ENCODE measurements at places on chromosomes 7 and 10.

DNA sequence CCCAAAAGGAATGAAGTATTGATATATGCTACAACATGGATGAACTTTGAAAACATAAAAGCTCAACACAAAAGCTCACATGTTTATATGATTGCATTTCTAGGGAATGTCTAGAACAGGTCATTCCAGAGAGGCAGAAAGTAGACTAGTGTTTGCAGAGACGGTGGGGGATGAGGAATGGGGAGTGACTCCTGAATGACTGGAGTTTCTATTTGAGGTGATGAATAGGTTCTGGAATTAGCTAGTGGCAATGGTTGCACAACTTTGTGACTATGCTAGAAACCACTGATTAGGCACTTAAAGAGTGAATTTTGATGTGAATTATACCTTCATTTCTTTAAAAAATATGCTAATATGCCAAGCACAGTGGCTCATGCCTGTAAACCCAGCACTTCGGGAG is 6.9 kb downstream of the KPNA7 start:
- peak; percentile 74 for DNase-seq

DNA sequence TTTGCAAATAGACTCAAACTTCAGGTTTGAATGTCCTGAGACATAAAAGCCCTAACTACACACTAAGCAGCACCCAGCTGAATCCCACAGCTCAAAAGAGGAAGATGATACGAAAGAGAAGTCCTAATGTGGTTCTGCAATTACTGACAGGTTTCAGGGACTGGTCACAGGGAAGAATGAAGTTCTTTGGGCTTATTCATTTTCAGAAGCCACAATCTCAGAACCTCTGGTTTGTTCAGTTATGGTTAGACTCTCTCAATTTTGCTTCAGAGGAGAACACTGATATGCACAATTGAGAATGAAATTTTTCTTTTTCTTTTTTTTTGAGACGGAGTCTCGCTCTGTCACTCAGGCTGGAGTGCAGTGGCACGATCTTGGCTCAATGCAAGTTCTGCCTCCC is 94.6 kb upstream of the FAM180A start:
- no peak for DNase-seq

- DNase-seq = no peak
Measured at GRCh38 chr7:76198202-76198601, 3.5 kb upstream of the SRRM3 start.

DNA sequence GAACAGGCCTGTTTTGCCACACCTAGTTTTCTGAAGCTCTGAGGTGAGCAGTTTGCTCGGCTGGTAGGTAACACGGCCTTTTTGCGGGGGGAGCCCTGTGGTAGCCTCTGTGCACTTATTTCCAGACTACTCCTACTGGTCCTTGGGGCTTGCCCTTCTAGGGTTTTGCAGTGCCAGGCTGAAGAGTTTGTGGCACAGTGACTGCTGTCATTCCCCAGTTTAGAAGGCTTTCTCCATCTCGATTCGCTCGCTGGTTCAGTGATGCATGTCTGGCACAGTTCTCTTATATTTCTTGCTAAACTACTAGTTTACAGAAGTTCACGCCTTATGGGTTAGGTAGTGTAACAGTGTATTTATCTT is 711 bp downstream of the KIF20B start:
- DNase-seq = peak; percentile 30

GRCh38 chr10:77281719-77282118 is 355.9 kb downstream of the KCNMA1 start:
- no peak for DNase-seq

DNA sequence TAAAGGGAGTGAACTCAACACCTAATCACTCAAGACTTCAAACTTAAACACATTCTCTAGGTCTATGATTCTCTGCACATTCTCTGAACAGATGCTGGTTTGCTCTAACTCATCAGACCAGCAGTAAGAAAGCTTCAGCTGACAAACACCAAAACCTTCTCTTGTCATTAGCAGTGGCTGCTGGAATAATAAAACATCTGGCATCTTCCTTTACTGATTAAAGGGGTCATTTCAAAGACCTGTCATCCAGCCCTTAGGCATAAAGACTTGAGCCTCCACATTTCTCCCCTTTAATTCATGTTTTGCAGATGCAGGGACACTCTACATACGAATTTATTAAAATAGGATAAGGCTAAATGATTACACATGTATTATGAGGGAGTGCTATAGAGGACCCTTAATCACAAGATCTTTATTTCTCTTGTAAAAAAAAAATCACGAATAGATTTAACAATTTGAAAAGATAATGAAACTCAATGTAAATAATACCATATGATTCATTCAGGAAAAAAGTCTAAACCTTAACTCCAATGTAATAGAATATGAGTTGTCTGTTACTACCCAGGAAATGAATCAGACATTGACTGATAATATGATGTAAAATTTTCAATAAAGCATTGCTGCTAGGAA is 152.4 kb upstream of the GNAI1 start:
- DNase-seq = no peak

GRCh38 chr7:100516135-100516812 is 22.7 kb upstream of the AGFG2 start:
- no peak for DNase-seq

DNA sequence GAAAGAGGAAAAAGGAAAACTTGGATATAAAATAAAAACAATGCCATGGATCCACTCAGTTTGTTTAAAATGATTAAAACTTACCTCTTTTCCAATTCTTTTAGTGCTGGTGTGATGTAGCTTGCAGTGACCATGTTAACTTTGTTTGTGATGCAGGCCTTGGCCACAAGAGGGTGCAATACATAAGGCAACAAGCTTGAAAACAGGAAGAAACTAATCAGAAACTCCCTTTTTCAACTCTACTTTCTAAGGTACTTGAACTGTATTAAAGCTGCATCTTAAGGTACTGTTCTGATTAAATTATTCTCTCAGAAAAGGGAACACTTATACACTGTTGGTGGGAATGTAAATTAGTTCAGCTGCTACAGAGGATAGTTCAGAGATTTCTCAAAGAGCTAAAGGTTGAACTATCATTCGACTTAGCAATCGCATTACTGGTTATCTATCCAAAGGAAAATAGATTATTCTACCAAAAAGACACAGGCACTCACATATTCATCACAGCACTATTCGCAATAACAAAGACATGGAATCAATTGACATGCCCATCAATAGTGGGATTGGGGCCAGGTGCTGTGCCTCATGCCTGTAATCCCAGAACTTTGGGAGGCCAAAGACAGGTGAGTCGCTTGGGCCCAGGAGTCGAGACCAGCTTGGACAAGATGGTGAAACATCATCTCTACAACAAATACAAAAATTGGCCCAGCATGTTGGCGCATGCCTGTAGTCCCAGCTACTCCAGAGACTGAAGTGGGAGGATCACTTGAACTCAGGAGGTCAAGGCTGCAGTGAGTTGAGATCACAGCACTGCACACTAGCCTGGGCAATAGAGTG is 50.9 kb downstream of the AASS start:
- DNase-seq = peak; percentile 64

GRCh38 chr7:131843898-131844331 is 287.5 kb upstream of the PODXL start:
- DNase-seq = no peak
